ENCODE measurements at places on chromosomes 12 and 14. TPM values are rescaled to one million over a fixed set of nuclear protein-coding genes. Genes with fewer than 3 reads are reported as not detected.

Gene SERPINA5
- not detected for total RNA-seq

GRCh38 chr14:46344327-46344937 is 307.1 kb downstream of the RPL10L start:
- DNase-seq: no peak

DNA sequence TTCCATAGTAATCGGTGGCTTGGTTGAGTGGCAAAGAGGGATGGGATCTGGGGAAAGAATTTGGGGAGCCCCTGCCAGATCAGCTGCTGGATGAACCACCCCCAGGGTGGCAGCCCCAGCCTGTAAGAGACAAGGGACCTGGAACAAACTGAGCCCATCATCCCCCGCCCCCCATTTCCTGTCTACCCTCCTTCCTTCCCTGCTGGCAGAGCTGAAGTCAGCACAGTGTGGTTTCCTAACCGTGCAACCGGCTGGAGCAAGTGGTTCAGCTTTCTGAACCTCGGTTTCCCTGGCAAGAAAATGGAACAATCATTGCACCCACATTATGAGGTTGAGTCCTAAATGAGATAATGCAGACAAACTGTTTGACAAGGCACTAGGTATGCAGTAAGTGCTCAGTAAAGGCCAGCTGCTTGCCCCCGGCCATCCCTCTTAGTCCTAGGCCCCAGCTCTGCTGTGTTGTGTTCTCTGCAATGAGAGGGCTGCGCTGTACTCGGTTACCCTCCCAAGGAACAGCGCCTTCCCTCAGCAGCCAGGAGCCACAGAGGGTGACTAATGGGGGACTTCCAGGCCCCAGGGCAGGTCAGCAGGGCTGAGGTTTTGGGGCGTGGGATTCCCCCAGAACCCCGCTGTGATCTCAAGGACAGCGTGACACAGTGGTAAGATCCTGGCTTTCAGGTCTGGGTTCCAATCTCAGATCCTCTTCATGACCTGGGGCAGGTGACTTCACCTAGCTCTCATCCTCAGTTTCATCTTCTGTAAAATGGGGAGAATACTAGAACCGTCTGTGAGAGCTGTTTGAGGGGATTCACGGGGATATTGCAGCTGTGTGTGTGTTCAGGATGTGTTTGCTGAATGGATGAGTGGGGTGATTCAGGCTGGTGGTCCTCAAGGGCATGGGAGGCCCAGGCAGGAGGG is 16.5 kb downstream of the SELPLG start:
- no peak for DNase-seq

GRCh38 chr12:81329085-81329484 is 251.2 kb downstream of the ACSS3 start:
- no peak for DNase-seq

Gene TBX5
- total RNA-seq: 12.3 TPM

Gene ENDOU
- total RNA-seq: 2.1 TPM

Gene KRT3
- total RNA-seq: not detected

GRCh38 chr12:14613718-14614117 is 46.0 kb upstream of the PLBD1 start:
- DNase-seq: no peak

DNA sequence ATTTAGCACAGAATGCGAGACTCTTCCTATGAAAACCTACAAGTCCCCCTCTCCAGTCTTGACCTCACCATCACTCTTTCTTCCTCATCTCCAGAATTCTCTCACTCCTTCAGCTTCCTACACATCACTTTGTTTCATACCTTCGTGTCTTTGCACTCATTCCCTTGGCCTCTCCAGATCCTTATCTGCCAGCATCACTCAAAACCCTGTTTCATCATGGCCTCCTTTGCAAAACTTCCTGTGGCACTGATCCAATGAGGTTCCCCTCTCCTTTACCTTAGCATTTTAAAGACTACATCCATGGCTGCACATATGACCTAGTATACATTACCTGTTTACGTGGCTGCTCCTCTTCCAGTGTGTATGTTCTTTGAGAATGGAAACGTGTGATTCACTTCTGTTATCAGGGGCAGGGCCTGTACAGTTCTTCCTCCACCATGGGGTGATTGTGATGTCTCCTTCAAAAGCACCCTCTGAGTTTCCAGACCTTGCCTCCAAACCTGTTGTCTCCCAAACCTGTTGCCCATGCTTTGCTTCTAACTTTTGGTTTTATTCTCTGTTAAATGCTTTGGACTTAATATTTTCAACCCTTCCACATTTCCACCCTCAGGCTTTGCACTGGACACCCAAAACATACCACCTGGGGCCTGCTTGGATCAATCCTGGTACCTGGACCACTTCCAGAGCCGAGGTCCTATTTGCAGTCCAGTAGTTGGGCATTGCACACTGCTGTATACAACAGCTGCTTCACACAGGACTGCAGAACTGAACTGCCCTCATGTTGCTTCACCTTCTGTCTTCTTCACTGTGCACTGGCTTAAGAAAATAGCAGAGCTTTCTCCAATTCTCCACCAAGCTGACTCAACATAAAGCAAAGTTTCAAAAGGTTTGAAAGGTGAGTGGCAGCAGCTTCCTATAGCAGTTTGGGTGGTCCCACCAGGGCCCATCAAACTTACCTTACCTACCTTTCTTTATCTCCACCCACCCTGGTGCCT is 131.7 kb downstream of the LLPH start:
- DNase-seq: no peak

DNA sequence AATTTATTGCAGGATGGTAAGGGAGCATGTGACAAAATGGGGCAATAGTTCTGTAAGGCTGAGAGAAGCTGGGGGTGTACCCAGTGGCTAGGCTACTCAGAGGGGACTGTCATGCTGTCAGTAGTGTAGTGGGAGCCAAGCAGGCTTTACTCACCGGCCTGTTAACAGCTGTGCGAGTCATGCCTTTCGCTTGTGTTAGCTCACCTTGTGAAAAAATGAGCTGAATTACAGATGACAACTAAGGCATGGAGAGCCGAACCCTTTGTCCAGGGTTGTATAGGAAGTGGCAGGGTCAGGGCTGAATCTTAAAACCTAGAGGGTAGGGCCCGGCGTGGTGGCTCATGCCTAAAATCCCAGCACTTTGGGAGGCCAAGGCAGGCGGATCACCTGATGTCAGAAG is 37.9 kb downstream of the SH2B3 start:
- DNase-seq: no peak
